AG04449 (cell line): ENCODE measurements at places on chromosomes 11 and 22.

- no peak for DNase-seq
Measured at GRCh38 chr11:1655168-1656060, 25.8 kb downstream of the KRTAP5-5 start.

DNA sequence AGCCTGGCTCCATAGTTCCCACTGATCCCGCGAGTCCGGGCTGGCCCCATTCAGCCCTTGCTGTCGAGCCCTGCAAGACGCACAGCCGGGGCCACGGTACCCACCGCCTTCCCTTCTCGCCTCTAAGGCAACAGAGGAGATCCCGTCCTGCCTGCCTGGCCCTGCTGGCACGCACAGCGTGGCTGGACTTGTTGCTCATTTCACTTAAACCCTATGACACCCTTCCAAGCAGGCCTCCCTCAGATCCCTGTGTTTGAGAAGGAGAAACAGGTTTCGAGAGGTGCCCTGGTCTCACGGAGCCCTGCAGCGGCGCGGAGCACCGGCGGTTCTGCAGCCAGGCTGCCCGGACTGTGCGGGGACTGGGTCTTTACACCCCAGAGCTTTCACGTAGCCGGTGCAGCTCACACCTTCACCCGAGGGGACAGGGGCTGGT is 1048.4 kb downstream of the BRD1 start:
- no peak for DNase-seq

- no peak for DNase-seq
Measured at GRCh38 chr22:50270666-50271394, 650 bp upstream of the MAPK11 start.

DNA sequence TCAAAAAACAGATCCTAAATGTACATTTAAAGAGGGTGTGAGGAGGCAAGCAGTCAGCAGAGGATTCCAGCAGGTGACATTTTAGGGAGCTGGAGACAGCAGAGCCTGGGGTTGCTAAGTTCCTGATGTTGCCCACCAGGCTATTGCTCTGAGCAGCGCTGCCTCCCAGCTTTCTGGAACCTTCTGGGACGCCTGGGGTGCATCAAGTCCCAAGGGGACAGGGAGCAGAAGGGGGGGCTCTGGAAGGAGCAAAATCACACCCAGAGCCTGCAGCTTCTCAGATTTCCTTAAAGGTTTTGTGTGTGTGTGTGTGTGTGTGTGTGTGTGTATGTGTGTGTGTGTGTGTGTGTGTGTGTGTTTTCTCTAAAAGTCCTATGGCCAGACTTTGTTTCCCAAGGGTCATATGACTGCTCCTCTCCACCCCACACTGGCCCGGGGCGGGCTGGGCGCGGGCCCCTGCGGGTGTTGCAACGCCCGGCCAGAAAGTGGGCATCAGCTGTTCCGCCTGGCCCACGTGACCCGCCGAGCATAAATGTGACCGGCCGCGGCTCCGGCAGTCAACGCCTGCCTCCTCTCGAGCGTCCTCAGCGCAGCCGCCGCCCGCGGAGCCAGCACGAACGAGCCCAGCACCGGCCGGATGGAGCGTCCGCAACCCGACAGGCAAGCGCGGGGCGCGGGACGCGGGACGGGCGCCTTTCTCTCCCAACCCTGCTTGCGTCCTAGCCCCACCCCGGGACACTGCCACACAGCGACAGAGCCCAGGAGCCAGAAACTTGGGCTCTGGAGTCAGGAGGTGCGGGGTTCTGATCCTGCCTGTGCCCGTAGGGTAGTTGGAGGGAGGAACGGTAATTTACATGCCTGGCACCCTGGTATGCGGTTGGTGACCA is at the start of gene HMOX1:
Gene HMOX1 (plus strand): TSS at position 560 of the 887 bp plus-strand sequence. CDS start 78 bp downstream, at position 638.
- DNase-seq = peak; percentile 59

- DNase-seq = no peak
Measured at GRCh38 chr11:128685402-128686020, 8.4 kb upstream of the FLI1 start.

GRCh38 chr11:17352950-17353820 is 1.6 kb downstream of the NCR3LG1 start:
- no peak for DNase-seq

GRCh38 chr11:12213883-12214282 is 103.5 kb downstream of the MICAL2 start:
- no peak for DNase-seq

DNA sequence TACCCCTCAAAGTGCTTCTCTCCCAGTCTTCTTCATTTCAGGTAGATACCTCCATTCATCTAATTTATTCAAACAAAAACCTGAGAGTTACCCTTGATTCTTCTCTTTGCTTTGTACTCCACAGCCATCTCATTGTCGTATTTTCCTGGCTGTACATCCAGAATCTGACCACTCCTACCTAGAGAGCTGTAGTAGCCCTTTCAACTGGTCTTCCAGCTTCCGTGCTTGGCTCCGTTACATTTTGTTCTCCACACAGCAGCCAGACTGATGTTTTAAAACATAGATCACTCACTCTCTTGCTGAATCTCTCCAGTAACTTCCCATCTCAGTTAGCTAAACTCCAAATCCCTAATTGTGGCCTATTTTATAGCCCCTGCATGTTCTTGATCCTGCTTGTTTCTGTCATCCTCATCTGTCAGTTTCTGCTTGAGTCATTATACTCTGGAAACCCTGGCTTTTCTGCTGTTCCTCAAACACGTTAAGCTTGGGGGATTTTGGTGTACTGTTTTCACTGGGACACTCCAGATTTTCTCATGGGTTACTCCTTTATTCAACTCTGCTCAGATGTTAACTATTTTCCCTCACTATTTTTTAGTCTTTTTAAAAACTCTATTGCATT is 7.4 kb downstream of the SPCS2 start:
- DNase-seq = no peak

DNA sequence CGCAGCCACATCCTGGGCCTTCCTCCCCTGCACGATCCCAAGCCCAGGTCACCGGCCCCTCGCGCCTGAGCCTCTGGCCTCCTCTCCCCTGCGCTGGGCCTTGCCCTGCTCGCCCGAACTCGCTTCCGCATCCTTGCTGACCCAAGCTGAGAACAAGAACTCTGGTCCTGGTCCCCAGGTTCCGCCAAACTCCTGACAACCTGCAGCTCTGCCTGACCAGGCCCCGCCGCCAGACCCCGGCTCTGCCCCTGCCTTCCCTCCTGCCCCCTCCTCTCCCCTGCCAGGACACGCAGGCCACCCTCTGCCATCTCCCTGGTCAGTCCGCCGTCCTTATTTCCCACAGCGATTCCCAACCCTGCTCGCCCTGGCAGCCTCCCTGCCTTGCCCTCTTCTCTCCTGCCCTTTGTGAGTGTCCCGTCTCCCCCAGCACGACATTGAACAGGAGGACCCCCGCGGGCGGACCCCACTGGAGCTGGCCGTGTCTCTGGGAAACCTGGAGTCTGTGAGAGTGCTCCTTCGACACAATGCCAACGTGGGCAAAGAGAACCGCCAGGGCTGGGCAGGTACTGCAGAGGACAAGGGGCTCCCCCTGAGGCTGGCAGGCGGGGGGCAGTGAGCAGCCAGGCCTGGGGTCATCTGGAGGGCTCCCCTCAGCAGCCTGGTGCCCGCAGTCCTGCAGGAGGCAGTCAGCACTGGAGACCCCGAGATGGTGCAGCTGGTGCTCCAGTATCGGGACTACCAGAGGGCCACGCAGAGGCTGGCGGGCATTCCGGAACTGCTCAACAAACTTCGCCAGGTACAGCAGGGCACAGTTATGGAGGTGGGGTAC is 762 bp downstream of the ANKRD13D start:
- DNase-seq = no peak

DNA sequence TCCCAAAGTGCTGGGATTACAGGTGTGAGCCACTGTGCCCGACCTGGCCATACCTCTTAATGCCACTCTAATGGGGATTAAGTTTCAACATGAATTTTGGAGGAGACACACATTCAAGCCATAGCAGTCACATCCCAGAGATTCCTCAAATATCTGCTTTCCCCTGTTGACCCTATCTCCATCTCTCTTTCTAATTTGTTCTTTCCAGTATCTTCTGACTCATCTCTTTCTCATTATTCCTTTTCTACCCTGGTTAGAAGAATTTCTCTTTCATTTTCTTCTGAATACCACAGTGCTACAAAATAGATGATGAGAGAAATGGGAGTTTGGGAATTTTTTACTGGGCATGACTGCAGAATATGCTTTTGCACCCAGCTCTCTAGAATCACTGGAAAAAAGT is 5.1 kb downstream of the OR10V1 start:
- no peak for DNase-seq

DNA sequence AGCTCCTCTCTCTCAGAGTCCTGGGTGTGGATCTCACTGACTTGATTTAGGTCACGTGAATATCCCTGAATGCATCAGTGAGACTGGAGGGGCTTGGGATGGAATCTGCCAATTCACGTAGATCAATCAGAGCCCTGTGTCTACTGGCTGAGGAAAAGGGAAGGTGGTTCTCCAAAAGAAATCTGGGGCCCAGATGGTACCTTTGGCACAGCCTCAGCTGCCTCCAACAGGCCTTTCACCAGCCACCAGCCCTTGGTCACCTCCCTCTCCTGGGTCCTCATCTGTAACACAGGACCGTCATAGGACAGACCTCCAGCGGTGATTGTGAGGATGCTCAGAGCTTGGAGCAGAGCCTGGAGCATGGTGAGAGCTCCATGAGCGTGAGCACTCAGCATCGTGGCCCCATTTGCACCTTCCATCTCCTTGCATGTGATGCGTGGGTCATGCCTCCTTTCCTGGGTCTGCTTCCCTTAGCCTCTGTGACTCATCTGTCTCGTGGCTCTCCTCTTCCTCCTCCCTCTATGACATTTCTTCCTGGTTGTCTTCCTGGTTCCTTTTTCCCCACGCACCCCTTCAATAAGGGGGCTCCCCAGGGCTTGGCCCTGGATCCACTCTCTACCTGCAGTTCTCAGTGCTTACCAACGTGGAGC is 7.5 kb upstream of the MIEF1 start:
- no peak for DNase-seq

DNA sequence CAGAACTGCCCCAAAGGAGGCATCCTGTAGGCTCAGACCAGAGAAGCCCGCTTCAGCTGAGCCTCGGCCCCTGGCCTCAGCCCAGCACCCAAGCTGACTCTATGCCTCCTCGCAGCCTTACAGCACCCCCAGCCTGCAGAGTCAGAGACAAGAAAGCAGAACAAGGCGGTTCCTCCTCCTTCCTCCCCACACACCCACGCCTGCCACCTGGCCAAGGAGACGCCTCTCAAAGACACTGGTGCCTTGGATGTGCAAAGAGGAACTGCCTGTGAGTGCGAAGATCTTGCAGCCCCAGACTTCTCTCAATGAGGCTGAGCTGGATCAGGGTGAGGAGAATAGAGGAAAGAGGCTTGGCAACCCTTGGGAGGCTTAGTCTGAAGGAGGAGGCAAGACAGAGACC is 60.2 kb downstream of the PDE2A start:
- DNase-seq = no peak

- DNase-seq = no peak
Measured at GRCh38 chr11:134240592-134240991, 12.6 kb downstream of the THYN1 start.

DNA sequence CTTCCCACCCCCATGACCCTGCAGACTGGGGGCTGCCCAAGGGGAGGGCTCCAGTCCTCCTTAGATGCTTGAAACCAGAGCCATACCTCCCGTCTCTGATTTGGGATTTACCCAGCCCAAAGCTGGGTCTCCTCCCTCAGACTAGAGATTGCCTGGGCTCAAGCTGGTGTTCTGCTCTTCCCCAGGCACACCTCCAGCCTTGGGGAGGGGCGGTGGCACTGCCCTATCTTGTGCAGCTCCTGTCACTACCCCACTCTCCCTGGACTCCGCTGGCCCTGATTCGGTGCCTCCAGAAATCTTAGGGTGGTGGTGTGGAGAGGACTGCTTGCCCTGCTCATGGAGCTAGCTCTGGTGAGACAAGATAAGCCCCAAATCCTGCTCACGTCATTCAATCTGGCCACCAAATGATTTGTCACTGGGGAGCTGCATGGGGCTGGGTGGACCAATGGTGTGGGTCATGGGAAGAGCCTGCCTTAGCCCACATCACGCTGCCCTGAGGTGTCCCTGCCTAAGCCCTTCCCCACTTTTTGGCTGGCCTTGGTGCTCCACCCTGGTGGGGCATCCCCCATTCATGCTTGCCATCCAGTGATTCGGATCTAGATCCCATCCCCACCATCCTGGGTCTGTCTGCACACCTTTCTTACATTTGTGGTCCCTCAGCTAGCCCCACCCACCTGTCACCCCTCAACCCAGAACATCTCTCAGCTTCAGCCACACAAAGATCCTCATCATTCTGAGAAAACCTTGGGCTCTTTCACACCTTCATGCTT is 87.7 kb downstream of the PDE2A start:
- no peak for DNase-seq

DNA sequence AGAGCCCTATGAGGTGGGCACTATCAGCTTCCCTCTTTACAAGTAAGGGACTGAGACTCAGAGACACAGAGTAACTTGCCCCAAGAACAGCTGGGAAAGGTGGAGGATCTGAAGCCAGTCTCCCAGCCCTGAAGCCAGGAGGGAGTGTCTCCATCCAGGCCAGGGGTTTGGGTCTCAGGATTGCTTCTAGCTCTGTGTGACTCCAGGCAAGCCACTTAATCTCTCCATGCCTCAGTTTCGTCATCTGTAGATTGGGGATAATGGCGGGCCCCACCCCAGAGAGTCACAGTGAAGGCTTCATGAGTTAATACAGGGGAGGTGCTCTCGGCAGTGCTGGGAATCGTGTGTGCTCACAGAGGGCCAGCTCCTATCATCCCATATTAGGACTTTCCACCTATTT is 10.5 kb downstream of the MAP4K2 start:
- no peak for DNase-seq

DNA sequence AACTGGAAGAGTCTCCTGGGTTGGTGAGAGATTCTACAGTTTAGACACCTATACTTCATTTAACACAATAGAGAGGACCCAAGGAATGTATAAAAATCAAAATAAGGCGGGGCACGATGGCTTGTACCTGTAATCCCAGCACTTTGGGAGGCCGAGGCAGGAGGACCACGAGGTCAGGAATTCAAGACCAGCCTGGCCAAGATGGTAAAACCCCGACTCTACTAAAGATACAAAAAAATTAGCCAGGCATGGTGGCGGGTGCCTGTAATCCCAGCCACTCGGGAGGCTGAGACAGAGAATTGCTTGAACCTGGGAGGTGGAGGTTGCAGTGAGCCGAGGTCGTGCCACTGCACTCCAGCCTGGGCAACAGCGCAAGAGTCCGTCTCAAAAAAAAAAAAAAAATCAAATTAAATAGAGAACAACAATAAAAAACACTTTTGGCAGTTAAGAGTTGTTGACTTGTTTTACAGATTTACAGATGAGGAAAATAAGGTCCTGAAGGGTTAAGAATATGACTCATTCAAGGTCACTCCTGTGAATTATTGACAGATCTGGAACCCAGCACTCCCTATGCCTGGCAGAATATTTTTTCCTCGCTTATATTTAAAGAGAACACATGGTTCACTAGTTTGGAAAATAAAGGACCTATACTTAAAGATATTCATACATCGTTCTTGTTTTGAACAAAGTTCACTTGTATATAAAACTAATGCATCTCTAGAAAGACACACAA is 5.2 kb downstream of the LGR4 start:
- no peak for DNase-seq

- no peak for DNase-seq
Measured at GRCh38 chr22:35604621-35605368, 12.3 kb downstream of the MB start.

- no peak for DNase-seq
Measured at GRCh38 chr11:61912530-61912898, 4.9 kb downstream of the RAB3IL1 start.
